ENCODE measurements at places on chromosomes 4 and X.

- no peak for DNase-seq
These were observed 49.3 kb upstream of the ATOH1 start for GRCh38 chr4:93779228-93779627.

GRCh38 chr4:114785570-114785969, 187.0 kb downstream of the UGT8 start:
- no peak for DNase-seq

DNA sequence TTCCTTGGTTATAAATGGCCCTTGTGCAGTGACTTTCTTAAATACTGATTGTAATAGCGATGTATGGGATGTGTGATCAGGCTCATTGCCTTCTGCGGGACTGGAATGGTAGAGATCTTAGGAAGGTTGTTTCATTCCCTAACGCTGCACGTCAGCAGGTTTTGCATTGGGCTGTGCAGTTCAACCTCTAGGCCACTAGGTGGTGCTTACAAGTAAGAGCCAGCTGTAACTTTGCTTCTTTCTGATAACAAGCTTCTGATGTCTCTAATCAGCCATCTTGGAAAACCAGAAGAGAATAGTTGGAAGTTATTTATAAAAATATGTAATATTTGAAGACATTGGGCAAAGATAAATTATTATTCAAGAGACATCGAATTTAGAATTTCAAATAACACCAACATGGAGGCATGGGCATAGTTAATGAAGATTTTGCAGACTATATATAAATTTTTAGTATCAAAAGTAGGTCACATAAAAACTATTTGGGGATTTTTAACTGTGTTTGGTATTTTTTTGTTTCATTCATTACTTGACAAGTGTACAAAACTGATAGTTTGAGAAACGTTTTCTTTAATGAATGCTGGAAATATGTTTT, 339.7 kb upstream of the PCDH7 start:
- peak; percentile 1 for DNase-seq

DNA sequence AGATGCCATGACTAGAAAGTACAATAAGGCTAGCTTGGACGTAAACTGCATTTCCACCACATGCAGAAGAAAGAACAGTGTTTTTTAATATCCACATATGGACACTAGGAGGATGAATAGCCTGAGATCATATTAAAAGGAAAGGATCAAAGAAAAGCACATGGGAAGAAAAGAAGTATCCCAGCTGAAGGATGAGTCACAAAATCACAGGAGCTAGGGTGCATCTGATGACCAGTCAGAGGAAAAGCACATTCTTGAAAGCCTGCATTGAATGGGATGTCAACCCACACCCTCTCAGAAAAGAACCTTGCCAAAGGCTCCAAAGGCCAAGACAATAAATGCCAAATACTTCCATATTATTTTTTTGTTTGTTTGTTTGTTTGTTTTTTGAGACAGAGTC, 56.8 kb upstream of the PRDX4 start:
- DNase-seq, result no peak

DNA sequence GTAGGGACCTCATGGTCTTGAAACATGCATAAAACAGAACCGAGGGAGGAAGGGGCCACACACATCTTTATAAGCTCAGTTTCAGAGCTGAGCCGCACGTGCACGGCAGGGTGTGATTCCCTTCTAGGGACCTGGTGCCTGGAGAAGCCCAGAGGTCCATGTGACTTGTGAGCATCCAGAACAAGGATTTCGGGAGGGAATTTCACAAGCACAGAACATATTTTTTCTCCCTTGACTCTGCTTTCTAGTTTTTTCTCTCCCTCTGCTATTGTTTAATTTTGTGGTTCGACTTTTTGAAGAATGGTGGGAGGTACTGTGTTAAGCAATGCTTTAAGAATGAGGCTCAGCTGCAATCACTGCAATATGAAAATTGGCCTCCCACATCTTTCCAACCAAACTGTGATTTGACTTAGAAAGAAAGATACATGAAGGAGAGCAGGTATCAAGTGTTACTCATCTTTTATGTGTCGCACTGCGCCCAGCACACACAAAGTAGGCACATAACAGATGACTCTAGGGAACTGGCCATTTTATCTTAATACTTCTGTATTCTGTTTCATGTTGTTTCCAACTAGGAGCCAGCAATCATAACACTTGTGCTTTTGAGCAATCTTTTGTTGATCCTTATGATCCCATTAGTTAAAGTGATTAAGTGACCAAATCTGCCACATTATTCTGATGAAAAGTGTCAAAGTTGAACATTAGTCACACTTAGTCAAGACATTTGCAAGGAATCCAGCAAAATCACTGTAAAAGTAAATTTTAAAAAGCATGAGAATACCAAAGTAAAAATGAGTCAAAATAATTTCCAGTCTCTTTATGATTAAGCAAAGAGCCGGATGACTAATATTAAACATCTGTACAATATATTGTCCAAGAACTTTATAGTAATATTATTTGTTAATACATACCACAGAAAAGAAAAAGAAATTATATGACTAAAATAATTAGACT, 86.4 kb downstream of the SHISA3 start:
- DNase-seq, result no peak

- no peak for DNase-seq
These were observed 638.5 kb upstream of the FAM241A start for GRCh38 chr4:111506706-111507105.

DNA sequence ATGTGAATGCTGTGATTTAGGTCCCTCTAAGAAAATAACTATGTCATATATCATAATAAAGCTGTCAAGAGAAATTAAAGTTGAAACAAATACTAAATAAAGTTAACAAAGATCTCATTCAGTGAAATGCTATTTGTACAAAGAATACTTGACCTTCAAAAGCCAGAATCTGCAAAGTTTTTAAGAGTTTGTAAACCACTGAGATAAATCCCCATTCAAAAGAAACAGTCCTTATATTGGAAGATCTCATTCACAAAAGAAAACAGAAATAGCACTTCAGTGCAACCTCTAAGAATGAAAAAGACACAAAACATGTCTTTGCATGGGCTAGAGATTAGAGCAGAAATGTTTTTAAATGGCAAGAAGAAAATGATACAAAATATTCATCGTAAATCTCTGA, 149.1 kb upstream of the USP38 start:
- no peak for DNase-seq

GRCh38 chr4:143616771-143617170, 83.7 kb downstream of the FREM3 start:
- no peak for DNase-seq

GRCh38 chr4:98113012-98113411, 30.3 kb downstream of the STPG2 start:
- DNase-seq, result peak; percentile 63

DNA sequence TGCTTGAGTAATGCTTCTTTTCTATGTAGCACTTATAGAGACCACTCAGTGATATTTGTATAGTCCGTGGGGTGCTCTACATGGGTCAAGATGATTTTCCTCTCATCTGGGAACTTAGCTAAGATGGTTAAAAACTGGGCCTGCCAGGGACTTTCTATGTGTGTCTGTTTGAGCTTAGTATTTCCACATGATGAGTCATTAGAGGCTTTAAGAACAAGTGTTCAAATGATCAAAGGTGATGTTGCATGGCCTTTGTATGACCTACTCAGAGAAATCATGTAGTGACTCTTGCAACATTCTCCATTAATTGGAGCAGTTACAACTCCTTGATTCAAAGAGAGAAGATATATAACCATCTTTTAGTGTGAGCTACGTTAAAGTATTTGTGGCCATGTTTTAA, 1480.5 kb upstream of the IGFBP7 start:
- DNase-seq, result no peak

- DNase-seq, result no peak
These were observed 44.8 kb upstream of the TMEM150C start for GRCh38 chr4:82606622-82607021.

DNA sequence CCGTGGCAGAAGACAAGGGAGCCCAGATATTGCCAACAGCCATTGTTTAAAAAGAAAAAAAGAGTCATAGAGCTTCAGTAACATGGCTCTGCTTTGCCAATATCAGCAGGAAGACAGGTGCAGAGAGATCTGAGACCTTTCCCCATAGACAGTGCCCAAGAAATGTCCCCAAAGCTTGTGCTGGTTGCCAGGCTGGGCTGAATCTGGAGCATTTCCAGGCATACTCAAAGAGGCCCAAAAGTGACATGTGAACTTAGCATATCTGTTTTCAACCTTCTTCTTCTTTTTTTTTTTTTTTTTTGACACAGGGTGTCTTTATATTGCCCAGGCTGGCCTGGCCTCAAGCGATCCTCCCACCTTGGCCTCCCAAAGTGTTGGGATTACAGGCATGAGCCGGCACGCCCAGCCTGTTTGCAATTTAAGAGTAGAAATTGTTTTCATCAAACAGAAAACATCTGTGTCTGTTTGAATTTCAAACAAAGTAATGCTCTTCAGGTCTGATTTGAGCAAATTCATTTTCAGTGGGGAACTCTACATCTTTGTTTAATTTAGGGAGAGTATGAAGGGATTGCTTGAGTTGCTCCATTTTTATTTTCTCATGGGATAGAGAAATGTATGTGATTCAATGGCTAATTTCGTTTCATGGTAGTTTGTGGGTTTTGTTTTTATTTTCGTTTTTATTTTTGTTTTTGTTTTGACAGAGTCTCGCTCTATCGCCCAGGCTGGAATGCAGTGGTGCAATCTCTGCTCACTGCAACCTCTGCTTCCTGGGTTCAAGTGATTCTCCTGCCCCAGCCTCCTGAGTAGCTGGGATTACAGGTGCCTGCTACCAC, 56.6 kb upstream of the RBM47 start:
- no peak for DNase-seq

- peak; percentile 75 for DNase-seq
These were observed 57.6 kb downstream of the PROM1 start for GRCh38 chr4:16026160-16026761.

GRCh38 chr4:113756005-113756410, 5.5 kb downstream of the CAMK2D start:
- DNase-seq, result no peak

DNA sequence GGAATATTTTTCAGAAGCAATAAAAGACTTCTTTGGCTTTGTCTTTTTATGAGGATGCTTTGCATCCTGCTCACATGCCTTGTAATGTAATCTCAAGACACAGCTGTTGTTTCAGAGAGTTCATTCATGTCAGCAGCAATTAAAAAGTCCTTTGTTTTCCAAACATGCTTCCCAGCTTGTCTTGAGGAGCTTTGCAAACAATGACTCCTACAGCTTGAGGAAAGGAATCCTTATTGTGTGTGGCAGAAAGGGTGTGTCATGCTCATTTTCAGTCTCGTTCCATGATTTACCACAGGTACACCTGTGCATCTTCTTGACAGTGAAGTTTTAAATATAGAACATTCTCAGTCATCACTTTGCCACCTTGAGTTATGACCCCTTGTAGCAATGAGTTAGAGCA, 139.2 kb upstream of the AADAT start:
- no peak for DNase-seq

DNA sequence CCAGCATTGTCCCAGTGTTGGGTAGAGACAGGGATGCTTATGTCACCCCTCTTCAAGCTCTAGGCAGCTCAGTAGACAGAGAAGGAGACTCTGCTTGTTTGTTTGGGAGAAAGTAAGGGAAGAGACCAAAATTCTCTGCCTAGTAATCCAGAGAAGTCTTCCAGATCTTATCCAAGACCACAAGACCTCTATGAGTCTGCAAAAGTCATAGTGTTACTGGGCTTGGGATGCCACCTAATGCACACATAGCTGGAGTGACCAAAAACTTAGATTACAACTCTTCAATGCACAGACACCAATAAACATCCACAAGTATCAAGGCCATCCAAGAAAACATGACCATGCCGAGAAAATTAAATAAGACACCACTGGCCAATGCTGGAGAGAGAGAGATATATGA, 205.5 kb downstream of the UNC5C start:
- DNase-seq, result no peak

GRCh38 chr4:2256156-2256731, 5.7 kb downstream of the MXD4 start:
- DNase-seq, result no peak

Data from midbrain (tissue), 1 donor.